ENCODE measurements at places on chromosomes 4 and X.
A peak's percentile ranks its signal among the peaks of the same experiment; 100 is the strongest.

DNA sequence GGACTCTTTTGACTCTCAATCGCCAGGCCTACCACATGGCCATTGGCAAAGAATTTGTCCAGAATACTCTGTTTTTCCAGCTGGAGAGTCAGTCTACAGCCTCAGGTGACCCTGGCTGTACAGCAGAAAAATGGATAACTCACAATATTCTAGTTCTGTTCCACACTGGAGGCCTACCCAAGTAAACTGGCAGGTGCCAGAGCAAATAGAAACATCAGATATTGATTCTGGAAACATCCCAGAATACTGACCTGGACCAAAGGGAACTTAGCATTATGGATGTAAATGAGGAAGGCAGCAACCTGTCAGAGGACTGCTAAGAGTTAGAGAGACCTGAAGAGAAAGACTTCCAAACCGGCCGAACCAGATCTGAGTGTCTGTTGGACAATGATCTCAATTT is 147.9 kb upstream of the SMAD1 start:
- no peak for DNase-seq

- DNase-seq, result no peak
Measured at GRCh38 chr4:182955411-182955810, 38.2 kb upstream of the DCTD start.

GRCh38 chr4:36321176-36321575 is 39.8 kb downstream of the DTHD1 start:
- no peak for DNase-seq

GRCh38 chr4:15340902-15341732 is 86.7 kb upstream of the C1QTNF7 start:
- no peak for DNase-seq

- DNase-seq, result peak; percentile 0
Measured at GRCh38 chrX:45850775-45851433, 650.2 kb upstream of the DIPK2B start.

DNA sequence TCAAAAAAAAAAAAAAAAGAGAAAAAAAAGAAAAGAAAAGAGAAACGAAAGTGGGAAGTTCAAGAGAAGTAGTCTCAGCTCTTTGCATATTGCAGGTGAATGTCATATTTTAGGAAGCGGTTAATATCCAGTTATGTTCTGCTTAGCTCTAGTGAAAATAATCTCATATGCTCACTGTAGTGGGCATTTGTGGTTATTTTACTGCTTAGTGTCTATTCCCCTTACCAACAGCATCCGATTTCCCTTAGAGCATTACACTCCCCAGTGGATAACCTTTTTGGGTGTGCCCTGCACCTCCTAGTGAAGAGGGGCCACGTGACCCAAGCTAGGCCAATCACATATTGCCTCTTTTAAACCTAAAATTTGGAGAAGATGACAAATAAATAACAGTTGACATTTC is 111.2 kb upstream of the ZNF827 start:
- no peak for DNase-seq

DNA sequence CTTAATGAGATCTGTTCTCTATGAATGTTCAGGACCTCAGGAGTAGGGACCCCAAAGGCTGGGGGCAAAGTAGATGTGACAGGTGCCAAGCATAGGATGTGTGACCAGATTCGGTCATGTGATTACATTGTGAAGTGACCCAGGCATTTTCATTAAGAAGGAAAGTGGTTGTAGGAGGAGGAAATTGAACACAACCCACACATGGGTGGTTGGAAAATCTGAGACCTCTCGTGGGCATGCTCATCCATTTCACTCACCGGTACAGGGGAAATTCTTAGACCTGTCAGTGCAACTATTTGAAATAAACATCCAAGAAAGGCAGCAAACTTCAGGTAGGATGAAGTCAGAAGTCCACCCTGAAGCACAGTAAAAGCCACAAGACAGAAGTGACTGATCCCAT is 43.5 kb upstream of the CD99 start:
- DNase-seq, result no peak

DNA sequence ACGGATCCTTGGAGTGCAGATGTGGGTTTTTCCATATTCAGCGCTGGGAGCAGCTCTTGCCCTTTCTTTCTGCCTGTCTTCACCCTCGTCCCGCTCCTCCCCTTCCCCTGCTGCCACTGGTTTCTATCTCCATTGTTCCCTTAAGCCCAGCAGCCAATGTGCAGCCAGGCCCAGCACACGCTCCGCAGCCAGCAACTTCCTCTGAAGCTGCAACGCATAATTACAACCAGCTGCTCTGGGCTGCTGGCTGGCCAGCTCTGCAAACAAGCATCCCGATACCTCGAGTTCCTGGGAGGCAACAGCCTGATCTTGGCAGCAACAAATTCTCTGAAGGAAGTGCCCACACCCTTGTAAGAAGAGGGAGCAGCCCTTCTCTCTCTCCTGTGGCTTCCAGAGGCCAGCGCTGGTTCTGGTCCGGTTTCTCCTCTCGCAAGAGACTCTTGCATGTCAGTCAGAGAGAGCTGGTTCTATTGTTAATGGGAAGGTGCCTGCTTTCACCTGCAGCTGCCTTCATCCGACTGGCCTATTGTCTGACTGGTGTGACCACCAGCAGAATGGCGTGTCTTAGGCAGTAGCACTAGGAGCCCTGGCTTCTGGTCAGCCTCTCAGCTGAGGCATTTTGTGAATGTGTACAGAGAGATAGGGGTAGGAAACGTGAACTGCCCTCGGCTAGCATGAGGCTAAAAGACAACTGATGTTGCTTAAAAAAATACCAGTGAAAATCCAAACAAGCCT is 83.8 kb upstream of the MAML3 start:
- DNase-seq, result no peak

All from erythroblast (primary cell).